ENCODE measurements at places on chromosomes 6 and 20.

DNA sequence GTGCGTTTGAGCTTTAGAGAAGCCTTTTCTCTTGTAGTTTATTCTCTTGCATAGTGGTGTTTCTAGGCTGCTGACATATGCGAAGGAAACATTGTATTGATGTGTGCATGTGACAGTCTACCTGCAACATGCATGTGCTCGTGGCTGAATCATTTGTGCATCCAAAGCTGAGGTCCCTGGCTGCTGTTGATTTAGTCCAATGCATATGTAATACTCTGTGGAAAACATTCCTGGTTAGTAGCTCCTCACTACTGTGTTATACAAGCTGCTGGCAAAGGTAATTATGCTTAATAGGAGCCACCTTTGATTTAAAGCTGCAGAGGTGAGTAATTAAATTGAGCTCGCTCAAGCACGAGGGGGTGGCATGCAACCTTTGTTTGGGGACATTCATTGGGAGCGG lies 24.5 kb downstream of the TSHZ2 start:
- DNase-seq, result no peak

DNA sequence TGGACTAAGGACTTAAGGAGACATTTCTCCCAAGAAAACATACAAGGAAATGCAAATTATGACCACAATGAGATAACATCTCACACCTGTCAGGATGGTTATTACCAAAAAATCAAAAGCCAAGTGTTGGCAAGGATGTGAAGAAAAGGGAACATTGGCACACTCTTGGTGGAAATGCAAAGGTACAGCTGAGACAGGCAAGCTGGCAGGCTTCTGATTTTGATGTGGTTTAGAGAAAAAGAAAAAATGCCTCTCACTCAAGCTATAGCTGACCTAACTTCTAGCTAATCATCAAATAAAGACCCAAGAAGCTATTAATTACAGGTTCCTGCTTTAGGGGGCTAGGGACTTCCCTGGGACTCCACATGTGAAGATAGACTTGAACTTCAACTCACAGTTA lies 139.8 kb downstream of the THEMIS start:
- DNase-seq, result no peak

DNA sequence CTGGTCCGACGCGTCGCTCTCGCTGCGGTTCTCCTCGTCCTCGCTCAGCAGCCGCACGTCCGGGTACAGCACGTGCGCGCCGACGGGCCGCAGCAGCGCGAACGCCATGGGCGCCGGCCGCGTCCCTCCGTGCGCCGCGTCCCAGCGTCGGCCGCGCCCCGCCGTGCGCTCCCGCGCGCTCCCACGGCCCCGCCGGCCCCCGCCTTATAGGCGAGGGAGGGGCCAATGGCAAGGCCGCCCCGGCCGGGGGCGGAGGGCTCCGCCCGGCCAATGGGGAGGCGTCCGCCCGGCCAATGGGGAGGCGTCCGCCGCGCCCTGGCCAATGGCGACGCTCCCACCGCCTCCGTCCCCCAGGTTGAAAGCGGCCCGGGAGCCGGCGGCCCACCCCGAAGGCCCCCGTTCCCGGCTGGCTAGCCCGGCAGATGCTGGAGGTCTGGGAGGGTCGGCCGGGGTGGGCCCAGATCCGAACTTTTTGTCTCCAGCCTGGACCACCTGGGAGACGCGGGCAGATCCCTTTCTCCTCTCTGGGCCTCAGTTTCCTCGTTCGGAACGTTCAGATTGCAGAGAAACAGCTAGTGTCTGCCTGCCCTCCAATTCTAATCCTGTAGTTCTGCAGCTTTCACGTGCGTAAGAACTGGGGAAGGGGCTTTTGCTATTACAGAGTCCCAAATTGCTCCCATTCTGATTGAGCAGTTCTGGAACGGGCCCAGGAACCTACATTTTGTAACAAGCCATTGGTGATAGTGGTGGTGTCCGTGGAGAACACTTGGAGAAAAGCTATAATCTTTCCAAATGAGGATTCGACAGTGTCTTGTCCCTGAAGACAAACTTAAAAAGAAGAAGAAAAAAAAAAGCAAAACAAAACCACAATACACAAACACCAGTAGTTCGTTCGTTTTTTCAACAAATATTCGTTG lies at the start of gene TCF15:
TSS of gene TCF15 (minus strand) at position 180 of the 917 bp plus-strand sequence. CDS start at position 108, 72 bp downstream.
- no peak for DNase-seq

DNA sequence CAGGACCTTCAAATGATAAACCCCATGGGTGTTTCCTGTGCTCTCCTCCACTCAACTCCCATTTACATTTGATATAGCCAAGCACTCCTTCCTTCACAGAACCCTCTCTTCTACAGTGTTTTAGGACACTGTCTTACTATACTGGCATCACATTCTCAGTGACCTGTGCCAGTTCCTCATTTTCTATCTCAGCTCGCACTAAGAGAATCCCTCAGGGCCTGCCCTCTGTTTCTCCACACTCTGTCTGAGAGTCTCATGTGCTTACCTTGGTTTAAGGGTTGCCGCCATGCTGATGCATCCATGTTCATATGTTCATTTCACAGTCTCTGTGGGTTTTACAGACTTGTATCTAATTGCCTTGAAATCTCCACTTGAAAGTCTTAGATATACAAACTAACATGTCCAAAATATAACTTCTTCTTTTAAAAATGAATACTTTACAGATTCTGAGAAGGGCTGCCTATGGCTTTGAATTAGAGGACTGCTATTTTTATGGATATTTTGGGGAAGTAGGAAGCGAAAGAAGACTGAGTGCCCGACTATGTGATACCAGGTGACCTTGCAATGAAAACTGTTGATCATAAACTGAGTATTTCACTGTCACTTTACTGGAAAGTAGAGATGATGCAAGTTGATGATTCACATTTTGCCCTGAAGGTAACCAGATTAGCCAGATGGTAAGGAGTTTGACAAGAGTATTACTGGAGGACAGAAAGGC lies 153.1 kb upstream of the SIM1 start:
- no peak for DNase-seq

DNA sequence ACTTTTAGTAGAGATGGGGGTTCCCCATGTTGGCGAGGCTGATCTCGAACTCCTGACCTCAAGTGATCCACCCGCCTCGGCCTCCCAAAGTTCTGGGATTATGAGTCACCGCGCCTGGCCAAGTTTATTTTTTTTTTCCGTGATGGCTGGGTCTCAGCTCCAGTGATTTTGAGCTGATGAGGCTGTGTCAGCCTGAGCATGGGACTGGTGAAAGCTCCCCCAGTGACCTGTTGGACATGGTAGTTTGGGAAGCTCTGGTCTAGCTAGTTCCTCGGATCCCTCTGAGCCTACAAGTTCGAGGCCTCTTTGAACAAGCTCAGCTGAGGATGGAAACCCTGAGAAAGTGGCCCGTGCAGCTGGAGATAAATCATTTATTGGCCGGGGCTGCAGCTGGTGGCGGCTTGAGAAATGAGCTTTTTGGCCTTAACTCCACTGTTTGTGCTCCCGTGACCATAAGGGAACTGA lies 126.8 kb downstream of the SNX5 start:
- no peak for DNase-seq

GRCh38 chr6:166526937-166527336 lies 59.5 kb downstream of the RAMACL start:
- DNase-seq, result no peak
